ENCODE measurements at places on chromosomes 3 and 15.

- no peak for DNase-seq
These were observed 277.6 kb downstream of the THSD4 start for GRCh38 chr15:71392861-71393283.

DNA sequence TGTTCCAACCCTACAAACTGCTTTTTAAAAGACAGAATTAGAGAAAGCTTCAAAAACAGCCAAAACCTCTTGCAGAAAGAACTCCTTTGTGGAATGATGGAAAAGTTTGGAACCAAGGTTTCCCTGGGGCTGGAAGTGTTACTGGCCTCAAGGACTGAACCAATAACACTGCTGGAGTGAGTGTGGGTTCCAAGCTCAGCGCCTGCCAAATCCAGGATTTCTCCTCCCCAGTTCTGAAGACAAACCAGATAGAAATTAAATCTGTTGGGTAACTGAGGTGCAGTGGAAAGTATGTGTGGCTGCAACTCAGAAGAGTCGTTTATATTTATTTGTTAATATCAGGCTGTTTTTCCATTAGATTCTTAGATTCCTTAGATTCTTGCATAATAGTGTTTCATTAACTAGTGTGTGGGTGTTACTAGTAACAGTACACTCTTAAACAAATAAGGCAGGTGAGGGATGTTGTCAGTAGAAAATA is 66.5 kb upstream of the FNDC3B start:
- no peak for DNase-seq

DNA sequence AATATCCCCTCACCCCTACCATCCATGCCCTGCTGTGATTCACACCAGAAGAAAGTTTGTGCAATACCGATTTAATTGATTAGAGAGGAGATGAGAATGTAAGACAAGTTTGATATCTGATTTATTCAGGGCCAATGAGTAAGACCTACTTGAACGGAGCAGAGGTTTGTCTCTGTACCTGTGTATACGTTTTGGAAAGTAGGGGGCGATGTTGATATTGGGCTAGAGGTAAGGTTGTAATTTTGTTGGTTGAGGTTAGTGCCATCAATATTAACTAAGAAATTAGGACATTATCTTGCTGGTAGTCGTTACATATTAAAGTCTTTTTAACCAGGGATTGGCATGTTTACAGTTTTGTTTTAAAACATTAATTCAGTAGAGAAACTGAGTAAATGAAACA is 20.5 kb downstream of the EAF2 start:
- no peak for DNase-seq

GRCh38 chr3:117114517-117115265 is 405.1 kb downstream of the TUSC7 start:
- no peak for DNase-seq

DNA sequence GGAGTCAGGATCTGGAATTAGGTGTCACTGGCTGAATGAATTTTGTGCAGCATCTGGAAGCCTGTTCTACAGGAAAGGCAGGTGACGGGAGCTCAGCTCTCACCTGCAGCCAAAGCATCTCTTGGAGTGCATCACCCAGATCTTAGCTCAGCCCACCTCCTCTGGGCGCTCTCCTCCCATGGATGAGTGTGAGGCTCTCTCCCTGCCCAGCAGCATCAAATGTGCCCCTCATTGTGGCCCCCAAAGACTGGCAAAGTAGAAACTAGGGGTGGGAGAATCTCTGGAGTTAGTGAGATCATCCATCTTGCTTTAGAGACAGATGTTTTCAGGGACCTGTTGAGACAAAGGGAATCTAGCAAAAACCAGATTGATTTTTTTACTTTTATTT is 68.7 kb downstream of the SENP2 start:
- no peak for DNase-seq

- DNase-seq = no peak
These were observed 65.1 kb downstream of the GOLIM4 start for GRCh38 chr3:168030577-168030976.

- no peak for DNase-seq
These were observed 15.3 kb downstream of the FYCO1 start for GRCh38 chr3:45980229-45980813.

DNA sequence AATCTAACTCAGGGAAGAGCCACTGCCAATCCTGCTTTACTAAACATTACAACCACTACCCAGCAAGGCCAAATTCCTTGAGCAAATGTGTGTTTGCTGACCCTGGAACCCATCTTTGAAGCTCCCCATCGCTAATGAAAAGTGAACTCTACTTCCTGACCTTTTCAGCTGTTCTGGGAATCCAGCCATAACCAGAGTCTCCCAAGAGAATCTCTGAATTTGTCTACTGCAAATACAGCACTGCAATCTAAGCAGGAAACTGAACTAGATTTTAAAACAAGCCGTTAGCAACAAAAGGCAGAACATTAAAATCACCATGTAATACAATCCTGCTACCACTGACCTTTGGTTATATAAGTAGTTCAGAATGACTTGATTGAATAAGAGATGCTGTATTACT is 309.2 kb downstream of the MAGI1 start:
- DNase-seq = no peak

GRCh38 chr3:37855363-37855970 is 6.2 kb upstream of the CTDSPL start:
- DNase-seq = peak; percentile 66

DNA sequence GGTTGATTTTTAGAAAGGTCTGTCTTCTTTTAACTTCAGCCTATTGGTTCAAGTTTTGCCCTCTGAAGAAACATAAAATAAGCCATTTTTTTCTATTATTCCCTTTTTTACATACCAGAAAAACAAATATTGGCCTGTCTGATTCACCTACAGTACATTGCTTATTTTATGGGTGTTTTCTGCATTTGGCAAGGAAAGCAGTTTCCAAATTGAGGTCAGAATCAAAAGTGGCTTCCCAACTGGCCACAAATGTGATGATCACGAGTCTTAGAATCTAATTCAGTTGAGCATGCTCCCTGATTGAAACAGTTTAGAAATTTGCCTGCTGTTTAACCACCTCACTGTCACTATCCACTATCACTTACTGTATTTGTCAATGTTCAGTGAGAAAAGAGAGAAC is 106.9 kb upstream of the CHMP2B start:
- DNase-seq = no peak

GRCh38 chr3:139639662-139640061 is 38.1 kb downstream of the NMNAT3 start:
- DNase-seq = no peak

GRCh38 chr3:59518283-59519055 is 468.6 kb upstream of the CFAP20DC start:
- DNase-seq = no peak

DNA sequence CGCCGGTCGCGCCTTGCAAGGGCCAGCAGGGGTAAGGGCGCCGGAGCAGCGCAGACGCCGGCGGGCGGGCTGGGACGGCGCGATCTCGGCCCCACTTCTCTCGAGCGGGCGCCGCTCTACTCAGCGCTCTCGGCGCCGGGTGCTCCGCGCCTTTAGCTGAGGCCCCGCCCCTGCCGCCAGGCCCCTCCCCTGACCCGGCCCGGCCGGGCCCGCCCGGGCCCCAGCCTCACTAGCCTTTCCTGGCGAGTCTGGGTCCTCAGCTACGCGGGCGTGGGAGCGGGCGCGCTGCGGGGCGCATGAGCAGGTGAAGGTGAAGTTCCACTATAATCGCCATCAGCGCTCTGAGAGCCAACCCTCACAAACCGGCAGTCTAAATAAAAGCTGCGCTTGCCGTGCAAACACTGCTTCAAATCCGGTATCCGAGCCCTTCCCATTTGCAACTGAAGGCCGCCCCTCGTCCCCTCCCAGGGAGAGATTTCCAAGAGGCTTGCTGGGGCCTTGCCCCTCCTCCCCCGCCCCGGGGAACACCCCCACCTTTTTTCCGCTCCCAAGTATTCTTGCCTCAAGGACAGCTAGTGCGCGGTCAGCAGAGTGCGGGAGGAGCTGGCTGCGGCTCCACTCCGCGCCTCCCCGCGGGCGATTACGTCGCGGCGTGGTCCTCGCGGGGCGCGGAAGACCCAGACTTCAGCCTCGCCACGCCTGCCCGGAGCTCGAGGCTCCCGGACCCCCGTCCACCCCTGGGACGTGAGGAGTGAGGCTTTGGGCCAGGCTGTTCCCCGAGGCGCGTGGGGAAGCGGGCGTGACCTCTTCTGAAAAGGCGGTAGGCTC is at the start of gene RPP25:
TSS of gene RPP25 (minus strand) at position 125 of the 828 bp plus-strand sequence. CDS start 189 bp downstream, outside the sequence.
- DNase-seq = peak; percentile 71

DNA sequence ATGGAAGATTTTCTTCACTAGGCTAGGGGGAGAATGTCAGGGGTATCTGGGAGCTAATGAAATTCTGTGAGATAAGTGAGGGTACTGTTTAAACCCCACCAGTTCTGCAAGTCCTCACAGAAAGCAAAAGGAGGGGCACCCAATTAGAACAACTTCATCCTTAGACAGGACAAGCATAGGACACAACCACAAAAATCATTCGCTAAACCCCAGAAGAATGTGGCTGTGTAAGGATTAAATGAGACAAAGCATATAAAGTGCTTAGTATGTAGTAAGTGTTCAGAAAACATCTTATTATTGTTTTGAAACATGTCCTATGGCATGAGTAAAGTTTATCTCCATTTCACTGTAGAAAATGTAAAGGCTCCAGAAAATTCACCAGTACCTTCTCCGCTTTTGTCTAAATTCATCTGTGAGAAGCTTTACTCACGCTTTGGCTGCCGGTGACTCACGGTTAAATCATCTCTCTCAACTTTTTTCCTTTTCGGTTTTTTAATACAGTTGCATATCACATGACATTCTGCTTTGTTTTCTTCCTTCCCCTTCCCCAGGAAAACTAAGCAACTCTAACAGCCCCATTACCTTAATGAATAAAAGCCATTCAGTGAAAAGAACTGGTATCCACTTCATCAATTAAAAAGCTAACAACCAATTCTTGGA is 1.7 kb downstream of the CLRN1 start:
- DNase-seq = no peak

DNA sequence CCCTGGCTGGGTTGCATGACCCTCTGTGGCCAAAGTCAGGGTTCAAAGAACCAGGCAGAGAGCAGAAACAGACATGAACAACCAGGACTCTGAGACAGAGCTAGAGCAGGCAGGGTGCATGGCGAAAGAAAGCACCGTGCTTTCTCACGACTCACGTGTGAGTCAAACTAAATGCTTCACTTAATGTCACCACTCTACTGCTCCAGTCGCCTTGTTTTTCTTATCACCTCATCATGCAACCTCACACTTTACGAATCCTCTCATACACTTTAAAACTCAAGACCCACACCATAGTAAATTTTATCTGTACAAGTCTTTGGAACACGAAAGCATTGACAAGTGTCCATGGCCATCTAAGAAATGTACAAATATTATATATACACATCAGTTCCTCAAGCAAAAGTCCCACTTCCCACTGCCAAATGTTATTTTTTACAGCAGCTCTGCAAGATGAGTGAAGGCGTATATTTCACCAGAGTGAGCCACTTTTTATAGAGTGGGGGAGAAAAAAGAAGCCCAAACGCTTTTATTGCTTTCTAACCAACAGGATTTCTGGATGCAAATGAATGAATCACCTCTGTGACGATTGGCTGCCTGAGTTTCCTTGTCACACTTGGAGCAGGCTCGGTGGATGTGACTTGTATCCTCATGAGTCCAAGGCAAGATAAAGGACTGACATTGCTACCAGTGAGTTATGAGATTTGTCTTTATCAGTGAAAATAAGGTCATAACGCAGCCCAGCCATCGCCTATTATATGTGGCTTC is 16.0 kb upstream of the MEGF11 start:
- DNase-seq = no peak

DNA sequence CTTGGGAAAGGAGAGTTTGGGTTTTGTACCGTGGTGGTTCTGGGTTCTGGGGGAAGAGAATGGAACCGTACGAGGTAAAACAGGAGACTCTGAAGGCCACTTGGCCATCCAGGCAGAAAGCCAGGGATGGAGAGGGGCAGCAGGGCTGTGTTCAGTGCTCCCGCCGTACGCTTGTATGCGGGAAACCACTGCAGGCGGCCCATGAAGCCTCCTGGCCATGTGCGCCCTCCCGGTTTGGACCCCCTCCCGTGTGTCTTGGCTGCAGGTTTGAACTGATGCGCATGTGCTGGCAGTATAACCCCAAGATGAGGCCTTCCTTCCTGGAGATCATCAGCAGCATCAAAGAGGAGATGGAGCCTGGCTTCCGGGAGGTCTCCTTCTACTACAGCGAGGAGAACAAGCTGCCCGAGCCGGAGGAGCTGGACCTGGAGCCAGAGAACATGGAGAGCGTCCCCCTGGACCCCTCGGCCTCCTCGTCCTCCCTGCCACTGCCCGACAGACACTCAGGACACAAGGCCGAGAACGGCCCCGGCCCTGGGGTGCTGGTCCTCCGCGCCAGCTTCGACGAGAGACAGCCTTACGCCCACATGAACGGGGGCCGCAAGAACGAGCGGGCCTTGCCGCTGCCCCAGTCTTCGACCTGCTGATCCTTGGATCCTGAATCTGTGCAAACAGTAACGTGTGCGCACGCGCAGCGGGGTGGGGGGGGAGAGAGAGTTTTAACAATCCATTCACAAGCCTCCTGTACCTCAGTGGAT is 50.6 kb downstream of the PGPEP1L start:
- DNase-seq = no peak

- no peak for DNase-seq
These were observed 211.5 kb upstream of the P2RY1 start for GRCh38 chr3:152623286-152623911.

DNA sequence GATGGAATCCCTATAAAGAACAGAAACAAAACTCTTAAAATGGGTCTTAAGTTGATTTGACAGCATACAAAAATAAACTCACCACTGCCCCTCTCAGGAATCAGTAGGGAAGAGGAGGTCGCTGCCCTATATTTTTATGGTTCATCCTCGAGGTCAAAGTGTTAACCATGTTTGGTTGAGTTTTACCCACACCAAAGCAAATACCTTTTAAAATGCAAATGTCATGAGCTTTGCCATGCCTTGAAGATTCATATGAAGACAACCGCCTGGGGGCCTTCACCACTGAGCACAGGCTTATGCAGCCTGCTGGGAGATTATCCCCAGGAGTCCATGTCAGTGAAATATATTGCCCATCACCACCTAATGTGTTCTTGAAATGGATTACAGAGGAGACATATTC is 66.1 kb downstream of the GLB1 start:
- DNase-seq = no peak

DNA sequence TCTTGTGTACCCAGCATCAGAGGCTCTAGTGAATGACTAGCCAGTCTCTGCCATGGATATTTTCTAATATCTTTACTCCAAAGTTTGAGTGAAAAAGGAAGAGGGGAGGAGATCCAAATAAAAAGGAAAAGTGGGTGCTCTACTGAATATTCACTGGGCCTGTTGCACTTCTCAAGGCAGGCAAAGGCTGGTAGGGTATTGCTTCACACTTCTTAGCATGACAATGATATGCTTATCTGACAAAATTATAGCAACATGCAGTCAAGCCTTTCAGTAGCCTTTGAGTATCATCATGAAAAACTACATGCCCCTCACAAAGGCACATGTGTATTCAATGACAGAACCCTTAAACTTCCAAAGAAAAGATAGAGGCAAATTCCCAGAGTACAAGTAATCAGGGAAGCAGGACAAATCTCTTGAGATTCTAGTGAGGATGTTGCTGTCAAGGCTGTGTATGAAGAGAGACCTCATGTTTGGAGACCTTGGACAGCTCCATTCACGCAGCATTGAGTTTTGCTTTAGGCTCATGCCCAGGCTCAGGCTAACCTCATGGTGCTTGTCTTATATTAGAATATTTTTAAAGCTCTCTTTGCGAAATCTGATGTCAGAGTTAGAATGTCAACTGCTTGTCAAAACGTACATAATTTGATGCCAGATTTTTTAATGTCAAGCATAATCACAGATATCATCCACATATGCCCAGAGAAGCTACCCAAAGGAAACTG is 506.9 kb downstream of the OCA2 start:
- DNase-seq = no peak

- no peak for DNase-seq
These were observed 8.8 kb upstream of the MUC20 start for GRCh38 chr3:195711813-195712534.

- no peak for DNase-seq
These were observed 95.4 kb upstream of the ADAMTS9 start for GRCh38 chr3:64783200-64783599.

GRCh38 chr3:193593668-193594030 is 641 bp downstream of the OPA1 start:
- peak; percentile 28 for DNase-seq
